ENCODE measurements at places on chromosomes 7 and 10.

GRCh38 chr7:97026715-97027426, 2.2 kb upstream of the DLX5 start:
- no peak for DNase-seq

GRCh38 chr7:31133497-31133896, 81.4 kb downstream of the ADCYAP1R1 start:
- DNase-seq: no peak

DNA sequence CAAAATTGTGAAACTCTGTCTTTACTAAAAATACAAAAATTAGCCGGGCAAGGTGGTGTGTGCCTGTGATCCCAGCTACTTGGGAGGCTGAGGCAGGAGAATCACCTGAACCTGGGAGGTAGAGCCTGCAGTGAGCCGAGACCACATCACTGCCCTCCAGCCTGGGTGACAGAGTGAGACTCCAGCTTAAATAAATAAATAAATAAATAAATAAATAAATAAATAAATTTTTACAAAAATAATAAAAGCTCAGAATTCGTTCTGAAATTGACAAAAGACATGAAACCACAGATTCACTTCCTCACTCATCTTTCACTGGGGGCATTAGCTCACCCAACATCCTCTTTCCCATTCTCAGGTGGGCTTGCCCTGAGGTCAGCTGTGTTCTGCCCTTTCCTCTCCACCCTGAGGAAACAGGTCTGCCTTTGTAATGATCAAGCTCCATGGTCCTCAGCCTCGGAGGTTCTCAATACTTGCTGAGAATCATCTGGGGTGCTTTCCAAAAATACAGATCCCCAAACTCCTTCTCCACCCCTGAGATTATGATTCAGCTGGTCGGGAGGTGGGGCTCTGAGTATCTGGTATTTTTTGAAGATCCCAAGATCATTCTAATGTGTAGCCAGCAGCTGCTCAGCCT, 29.2 kb upstream of the APBB1IP start:
- no peak for DNase-seq

DNA sequence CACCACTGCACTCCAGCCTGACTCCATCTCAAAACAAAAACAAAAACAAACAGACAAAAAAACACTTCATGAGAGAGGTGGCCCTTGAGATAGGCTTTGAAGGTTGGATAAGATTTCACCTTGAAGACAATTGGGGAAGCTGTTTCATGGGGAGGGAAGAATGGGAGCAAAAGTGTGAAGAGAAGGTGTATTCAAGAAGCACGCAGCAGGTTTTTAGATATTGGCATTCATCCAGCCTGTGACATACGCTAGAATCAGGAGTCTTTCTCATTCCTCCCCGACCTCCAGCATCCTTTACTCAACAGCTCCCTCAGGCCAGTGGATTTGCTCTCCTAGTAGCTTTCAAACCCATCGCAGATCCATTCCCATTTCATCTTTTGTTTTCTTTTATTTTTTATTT, 116.3 kb upstream of the FAM171A1 start:
- DNase-seq: no peak

DNA sequence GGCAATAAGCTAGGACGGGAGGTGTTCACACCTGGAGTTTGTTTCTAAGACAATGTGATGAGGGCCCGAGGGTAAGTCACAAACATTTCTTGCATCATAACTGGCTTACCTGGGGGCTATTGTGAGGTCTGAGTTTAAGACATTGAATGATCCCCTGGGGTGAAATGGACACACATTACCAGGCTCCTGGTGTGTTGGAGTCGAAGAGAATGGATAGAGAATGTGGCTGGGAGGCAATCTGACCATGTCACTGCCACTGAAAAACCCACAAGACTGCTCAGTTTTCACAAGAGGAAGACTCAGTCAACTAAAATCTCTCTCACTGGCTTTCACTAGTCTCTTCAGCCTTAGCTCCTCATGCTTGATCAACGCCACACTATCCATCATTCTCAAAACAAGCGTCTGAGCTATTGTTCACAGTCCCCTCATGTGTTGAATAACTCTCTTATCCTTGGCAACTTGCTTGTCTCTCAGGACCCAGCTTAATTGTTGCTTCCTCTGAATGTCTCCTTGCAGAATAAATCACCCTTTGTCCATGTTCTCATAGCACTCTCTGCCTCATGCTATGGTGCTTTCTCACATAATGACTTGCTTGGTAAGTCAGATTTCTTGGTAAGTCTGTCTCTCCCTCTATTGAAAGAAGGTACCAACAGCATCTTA, at the start of gene C10orf120:
Gene C10orf120 (minus strand): TSS at position 51 of the 660 bp plus-strand sequence. CDS start 56 bp downstream, outside the sequence.
- no peak for DNase-seq

DNA sequence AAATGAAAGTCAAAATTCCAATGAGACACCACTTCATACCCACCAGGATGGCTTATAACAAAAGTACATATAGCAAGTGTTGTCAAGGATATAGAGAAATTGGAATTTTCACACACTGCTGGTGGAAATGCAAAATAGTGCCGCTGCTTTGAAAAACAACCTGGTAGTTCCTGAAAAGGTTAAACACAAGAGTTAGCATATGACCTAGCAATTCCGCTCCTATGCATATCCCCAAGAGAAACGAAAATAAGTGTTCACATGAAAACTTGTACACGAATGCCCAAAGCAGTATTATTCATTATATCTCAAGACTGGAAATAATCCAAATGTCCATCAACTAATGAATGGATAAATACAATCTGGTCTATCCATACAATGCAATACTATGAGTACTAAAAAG, 14.8 kb downstream of the IDE start:
- no peak for DNase-seq

GRCh38 chr7:21142081-21142480, 285.8 kb upstream of the SP4 start:
- no peak for DNase-seq

DNA sequence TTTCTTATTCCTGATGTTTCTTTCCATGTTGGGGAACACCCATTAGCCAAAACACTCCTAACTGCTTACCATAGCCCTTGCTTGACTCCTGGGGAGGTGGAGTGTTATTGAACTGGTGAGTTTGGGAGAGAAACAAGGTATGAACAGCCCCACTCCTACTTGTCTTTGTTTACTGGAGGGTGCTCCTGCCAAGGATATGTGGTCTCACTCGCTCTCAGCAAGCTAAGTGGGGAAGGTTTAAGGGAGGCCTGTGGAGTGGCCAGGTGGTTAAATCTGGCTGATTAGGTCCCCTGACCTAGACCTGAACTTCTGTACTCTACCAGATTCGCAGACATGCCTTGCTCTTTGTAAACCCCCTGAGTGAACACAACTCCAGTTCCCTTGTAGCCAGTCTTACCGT, 300.1 kb downstream of the PTEN start:
- no peak for DNase-seq

DNA sequence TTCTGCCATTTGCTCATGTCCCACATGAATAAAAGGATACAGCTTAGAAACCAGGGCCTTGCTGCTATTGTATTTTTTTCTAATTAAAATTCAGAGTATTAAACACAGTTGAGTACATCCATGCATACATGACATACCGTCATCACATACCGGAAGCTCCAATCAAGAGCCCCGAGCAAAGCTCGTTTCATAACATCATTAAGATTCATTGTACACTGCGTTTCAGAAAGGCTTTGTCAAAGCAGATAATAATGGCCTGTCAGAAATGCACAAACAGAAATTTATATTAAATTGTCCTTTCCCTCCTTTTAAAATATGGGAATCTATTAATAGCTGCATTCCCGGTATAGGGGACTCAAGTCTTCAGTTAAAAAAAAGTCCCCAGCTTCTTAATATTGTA, 103.4 kb downstream of the PRTFDC1 start:
- no peak for DNase-seq

DNA sequence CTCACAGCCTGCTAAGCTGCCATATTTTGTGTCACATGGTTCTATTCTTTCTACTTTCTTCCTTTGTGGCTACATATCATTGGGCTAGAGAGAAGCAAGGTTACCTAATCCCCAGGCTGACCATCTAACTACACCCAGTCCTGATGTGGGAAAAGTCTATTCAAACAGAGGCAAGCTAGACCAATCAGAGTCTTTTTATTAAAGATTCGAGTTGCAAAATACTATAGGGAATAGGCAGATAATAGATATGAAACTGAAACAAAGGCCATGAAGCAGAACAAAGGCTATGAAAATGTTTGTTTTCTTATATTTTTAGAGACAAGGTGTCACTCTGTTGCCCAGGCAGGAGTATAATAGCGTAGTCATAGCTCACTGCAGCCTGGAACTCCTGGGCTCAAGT, 36.7 kb downstream of the MTERF1 start:
- DNase-seq: no peak

GRCh38 chr7:41425926-41426325, 277.0 kb downstream of the INHBA start:
- DNase-seq: no peak

DNA sequence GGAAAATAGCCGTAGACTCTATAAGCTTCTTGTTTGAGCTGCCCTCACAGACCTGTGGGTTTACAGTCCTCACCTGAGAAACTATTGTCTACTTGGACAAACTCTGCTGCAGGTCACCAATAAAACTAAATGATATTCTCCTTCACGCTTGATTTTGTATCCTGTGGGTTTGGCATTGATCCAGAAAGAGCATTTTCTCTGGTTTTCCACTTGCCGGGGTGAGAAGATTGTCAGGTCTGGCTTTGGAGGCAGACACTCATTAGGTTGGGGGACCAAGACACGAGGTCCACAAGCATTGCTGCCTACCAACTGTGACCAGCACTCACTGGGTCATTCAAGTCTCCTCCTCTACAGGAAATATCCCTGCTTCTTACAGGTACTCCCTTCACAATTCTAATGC, 68.5 kb downstream of the CDC14C start:
- no peak for DNase-seq

DNA sequence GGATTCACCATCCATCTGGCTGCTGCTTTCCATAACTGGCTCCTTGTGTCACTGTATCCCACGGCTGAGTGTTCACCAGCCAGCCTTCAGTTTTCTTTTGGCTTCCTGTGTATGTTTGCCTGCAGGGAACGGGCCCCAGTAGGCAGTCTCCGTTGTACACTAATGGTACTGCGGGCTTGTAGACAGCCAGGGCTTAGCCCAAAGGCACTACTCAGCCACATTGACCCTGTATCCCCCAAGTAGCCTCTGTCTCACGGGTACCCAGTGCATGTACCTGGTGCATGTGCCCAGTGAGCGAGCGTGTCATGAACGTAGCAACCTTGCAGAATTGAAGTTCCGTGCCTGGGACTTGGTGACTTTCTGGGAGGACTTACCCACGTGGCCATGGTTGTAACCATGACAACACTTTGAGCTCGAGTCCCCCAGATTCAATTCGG, 6.1 kb downstream of the PFKFB3 start:
- DNase-seq: no peak

- DNase-seq: no peak
Observed at GRCh38 chr7:130152493-130153210, 52.6 kb downstream of the TMEM209 start.
